ENCODE measurements at places on chromosomes 2 and 18.

GRCh38 chr2:154898269-154898668 is 199.8 kb downstream of the KCNJ3 start:
- DNase-seq, result no peak
- no peaks in the 10 kb centered on the region for H3K4me1 ChIP-seq
- H3K4me3 ChIP-seq, result no peak overlapping the region

DNA sequence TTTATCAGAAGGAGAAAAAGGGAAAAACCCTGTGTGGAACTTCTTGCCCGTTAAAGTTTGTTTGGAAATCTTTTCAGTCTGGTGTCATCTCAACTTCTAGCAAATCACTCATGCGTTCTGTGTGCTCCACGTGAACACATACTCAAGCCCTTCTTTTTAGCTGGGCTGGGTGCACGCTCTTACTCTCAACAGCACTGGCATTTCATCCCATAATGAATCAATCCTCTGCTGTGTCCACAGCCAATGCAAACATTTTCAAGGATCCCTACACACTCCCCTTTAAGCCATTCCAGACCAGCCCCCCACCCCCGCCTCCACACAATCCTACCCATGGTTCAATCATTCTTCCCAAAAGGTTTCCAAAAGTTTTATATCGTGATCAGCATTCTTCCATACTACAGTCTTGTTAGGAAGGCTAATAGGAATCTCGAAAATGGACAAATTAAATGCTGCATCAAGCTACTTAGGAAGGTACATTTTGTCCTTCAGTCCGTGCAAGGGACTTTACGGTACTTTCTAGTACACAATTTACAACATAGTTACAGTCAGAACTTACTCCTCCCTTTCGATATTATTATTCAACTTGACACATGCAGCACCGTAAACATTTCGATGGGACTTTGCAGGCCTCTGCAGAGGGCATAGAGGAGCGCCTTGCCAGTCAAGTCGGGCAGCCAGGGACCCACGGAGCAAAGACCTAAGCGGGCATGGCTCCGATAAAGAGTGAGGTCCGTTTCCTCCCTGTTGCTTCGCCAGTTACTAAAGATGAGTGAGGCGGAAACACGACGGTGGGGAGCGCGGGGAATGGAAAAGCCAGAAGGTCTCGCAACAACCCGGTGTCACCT is 1.4 kb downstream of the PTGR3 start:
- no peaks in the 10 kb centered on the region for H3K27me3 ChIP-seq
- DNase-seq, result no peak
- peak overlapping the region; percentile 76 for H3K4me3 ChIP-seq
- H3K4me1 ChIP-seq, result peaks cover 71% of the 10 kb centered on the region
- peak overlapping the region; percentile 97 for H3K27ac ChIP-seq

DNA sequence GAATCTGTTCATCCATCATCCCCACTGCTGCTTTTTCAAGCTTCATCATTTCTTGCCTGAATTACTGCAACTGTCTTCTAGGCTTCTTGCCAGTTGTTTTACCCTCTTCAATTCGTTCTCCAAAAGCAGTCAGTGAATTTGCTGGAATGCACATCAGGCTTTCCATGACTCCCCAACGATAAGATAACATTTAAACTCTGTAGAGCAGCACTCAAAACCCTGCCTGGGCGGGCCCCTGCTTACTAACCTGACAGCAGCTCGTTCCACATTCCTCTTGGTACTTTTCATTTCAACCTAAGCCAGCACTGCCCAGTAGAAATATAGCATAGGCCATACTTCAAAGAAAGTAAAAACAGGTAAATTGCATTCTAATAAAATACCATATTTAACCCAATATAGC is 342.9 kb downstream of the SUCLG1 start:
- DNase-seq, result no peak
- H3K27me3 ChIP-seq, result no peaks in the 10 kb centered on the region
- no peak overlapping the region for H3K4me3 ChIP-seq
- H3K36me3 ChIP-seq, result no peaks in the 10 kb centered on the region
- H3K27ac ChIP-seq, result no peak overlapping the region

DNA sequence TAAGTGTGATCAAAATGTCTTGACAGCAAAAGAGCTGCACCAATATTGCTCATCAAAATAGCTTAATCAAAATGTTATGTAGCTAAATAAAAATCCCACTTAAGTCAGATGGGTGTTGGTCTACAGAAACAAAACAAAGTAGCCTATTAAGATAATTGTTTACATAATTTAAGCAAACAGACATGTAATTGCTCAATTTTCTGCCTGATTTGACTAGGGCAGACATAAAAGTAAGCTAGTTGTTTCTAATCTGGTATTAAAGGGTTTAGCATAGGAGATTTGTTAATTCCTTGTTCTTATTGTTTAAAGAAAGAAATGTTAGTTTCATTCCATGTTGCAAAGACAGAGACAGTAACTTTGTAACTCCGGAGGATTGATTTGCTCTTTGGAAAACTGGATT is 11.5 kb upstream of the FEZ2 start:
- H3K36me3 ChIP-seq, result no peaks in the 10 kb centered on the region
- no peak for DNase-seq
- H3K27me3 ChIP-seq, result no peaks in the 10 kb centered on the region
- H3K27ac ChIP-seq, result no peak overlapping the region
- peaks cover 4% of the 10 kb centered on the region for H3K4me1 ChIP-seq

DNA sequence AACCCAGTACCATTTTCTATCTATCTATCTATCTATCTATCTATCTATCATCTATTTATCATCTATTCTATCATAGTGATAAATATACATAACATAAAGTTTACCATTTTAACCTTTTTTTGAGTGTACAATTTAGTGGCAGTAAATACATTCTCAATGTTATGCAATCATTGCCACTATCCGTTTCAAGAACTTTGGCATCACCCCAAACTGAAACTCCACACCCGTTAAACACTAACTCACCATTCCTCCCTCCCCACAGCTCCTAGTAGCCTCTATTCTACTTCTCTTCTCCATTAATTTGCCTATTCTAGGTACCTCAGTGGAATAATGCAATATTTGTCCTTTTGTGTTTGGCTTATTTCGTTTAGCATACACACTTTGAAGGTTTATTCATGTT is 82.5 kb upstream of the KCNE4 start:
- H3K27me3 ChIP-seq, result no peaks in the 10 kb centered on the region
- no peaks in the 10 kb centered on the region for H3K4me1 ChIP-seq
- no peak overlapping the region for H3K4me3 ChIP-seq
- H3K36me3 ChIP-seq, result no peaks in the 10 kb centered on the region
- DNase-seq, result no peak
- H3K27ac ChIP-seq, result no peak overlapping the region

DNA sequence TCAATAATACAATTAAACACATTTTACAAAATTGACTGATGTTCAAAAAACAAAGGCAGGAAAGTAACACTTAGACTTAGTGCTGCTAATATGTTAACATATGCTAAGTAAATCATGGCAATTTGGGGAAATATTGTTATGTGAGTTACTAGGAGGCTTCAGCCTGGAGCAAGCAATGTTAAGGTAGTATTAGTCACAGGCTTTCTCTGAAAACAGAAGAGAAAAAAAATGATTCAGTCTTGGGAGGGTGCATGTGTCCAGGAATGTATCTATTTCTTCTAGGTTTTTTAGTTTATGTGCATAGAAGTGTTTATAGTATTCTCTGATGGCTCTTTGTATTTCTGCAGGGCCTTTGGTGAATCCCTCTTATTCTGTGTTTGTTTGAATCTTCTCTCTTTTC is 345.8 kb upstream of the TFPI start:
- no peaks in the 10 kb centered on the region for H3K36me3 ChIP-seq
- no peaks in the 10 kb centered on the region for H3K27me3 ChIP-seq
- no peak overlapping the region for H3K4me3 ChIP-seq
- H3K27ac ChIP-seq, result no peak overlapping the region

DNA sequence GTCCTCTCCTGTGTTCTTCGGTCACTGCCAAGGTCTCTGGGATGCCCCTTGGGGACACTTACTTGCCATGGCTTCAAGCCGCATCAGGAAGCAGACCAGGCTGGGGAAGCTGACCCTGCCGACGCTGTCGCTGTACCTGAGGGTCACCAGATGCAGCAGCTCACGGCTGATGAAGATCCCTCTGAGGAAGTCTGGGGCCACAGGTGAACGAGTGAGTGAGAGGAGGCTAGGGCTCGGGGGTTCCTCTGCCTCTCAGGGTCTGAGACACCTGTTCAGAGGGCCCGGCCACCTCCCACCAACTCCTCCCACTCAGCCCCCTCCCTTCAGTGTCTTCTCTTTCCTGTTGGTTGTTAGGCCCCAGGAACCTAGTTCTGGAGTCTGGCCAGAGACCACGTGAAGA is 74.9 kb downstream of the CAPN13 start:
- no peak for DNase-seq
- no peaks in the 10 kb centered on the region for H3K27me3 ChIP-seq

GRCh38 chr18:67615876-67616275 is 99.4 kb upstream of the DSEL start:
- H3K27ac ChIP-seq, result no peak overlapping the region
- no peak overlapping the region for H3K4me3 ChIP-seq
- no peaks in the 10 kb centered on the region for H3K4me1 ChIP-seq
- H3K27me3 ChIP-seq, result no peaks in the 10 kb centered on the region

- no peak overlapping the region for H3K4me3 ChIP-seq
- no peaks in the 10 kb centered on the region for H3K4me1 ChIP-seq
- no peaks in the 10 kb centered on the region for H3K27me3 ChIP-seq
- no peak for DNase-seq
- peaks cover 22% of the 10 kb centered on the region for H3K36me3 ChIP-seq
- no peak overlapping the region for H3K27ac ChIP-seq
Measured at GRCh38 chr2:121455446-121455845, 75.2 kb upstream of the RNU4ATAC start.

DNA sequence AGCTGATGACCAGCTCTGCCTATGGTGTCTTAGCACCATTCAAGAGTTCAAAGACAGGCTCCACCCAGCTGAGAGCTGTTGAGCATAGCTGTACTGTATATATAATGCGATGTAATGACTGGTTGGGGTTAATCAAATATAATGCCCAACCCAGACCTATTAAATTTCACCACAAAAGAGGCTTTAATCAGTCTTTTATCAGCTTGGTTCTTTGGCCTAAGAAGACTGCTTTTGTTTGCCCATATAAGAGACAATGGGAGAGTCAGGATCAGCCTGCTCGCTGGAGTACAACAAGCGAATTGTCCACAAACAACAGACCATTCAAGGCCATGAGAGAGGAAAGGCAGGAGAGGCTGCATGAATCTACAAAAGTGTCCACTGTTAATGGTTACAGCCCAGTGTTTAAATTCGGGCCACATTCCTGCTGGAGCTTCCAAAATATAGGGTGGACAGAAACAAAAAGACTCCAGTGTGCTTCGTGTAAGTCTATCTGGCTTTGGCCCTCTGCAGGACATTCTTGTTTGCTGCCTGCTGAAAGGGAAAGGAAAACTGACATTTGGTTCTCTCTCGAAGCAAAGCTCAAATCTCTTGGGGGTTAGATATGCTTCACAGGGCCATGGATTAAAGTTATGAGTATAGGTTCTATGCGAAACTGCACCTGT is 299.0 kb upstream of the FBXO11 start:
- no peaks in the 10 kb centered on the region for H3K36me3 ChIP-seq
- H3K4me3 ChIP-seq, result no peak overlapping the region
- no peaks in the 10 kb centered on the region for H3K27me3 ChIP-seq
- H3K4me1 ChIP-seq, result no peaks in the 10 kb centered on the region
- H3K27ac ChIP-seq, result no peak overlapping the region
- no peak for DNase-seq

GRCh38 chr2:101348883-101349282 is 38.4 kb downstream of the CREG2 start:
- no peak overlapping the region for H3K27ac ChIP-seq
- no peaks in the 10 kb centered on the region for H3K4me1 ChIP-seq
- H3K27me3 ChIP-seq, result no peaks in the 10 kb centered on the region

DNA sequence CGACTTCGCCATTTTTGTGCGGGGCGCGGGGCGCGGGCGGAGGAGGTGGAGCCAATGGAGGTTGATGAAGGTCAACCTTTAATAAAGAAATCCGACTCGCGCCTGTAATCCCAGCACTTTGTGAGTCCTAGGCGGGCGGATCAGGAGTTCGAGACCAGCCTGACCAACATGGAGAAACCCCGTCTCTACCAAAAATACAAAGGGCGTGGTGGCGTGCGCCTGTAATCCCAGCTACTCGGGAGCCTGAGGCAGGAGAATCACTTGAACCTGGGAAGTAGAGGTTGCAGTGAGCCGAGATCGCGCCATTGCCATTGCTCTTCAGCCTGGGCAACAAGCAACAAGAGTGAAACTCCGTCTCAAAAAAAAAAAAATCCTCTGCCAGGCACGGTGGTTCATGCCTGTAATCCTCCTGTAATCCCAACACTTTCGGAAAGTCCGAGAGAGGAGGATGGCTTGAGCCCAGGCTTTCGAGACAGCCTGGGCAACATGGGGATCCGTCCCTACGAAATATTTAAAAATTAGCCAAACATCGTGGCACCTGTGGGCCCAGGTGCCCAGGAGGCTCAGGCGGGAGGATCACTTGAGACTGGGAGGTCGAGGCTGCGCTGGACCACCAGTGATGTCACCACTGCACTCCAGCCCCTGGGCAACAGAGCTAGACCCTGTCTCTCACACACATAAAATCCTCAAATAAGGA is 493 bp upstream of the PREB start:
- no peak for DNase-seq
- no peaks in the 10 kb centered on the region for H3K27me3 ChIP-seq
- H3K27ac ChIP-seq, result peak overlapping the region; percentile 89
- H3K36me3 ChIP-seq, result peaks cover 31% of the 10 kb centered on the region

GRCh38 chr2:127954857-127955256 is 69.1 kb upstream of the AMMECR1L start:
- DNase-seq, result no peak
- H3K27me3 ChIP-seq, result no peaks in the 10 kb centered on the region
- no peak overlapping the region for H3K27ac ChIP-seq
- H3K4me1 ChIP-seq, result peaks cover 17% of the 10 kb centered on the region

DNA sequence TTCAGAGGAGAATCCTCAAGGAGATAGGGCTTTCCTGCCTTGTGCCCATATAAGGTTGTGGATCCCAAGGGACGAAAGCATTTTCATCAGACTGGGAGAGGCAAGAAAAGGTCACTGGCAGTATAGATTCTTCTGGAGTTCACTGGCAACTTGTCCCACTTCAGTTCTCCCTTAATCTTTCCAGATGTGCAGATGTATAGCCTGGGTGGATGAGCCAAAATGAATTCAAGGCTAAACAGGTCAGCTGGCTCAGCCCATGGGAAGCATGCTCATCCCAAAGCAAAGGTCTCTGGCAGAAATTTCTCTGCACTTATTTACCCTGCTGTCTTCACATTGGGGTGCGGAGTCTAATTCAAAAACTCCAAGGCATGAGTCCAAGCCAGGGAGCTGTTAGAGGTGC is 148.9 kb upstream of the TNP1 start:
- DNase-seq, result no peak
- no peak overlapping the region for H3K4me3 ChIP-seq
- no peak overlapping the region for H3K27ac ChIP-seq
- H3K36me3 ChIP-seq, result no peaks in the 10 kb centered on the region
- no peaks in the 10 kb centered on the region for H3K4me1 ChIP-seq

DNA sequence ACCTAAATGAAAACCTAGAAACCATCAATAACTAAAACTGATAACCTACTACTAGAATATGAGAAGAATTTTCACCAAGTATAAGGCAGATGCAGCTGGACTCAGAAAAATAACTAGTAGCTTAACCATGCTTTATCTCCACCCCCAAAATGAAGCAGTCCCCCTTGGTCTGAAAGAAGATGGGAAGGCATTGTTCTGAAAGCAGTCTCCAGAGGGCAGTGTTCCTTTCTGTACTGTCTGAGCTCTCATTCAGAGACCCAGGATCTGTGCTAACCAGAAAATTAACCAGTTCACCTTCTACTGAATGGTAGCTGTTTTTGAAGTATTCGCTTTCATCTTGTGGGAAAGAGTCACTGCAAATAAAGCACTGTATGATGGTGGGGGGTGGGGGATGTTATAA is 273.0 kb downstream of the PDE11A start:
- no peak overlapping the region for H3K27ac ChIP-seq
- no peaks in the 10 kb centered on the region for H3K27me3 ChIP-seq
- H3K4me3 ChIP-seq, result no peak overlapping the region
- H3K36me3 ChIP-seq, result no peaks in the 10 kb centered on the region

Measured in esophagus squamous epithelium (tissue), 5 donors.